ENCODE measurements at places on chromosomes 16 and 17. TPM values are rescaled to one million over a fixed set of nuclear protein-coding genes. Genes with fewer than 3 reads are reported as not detected.

DNA sequence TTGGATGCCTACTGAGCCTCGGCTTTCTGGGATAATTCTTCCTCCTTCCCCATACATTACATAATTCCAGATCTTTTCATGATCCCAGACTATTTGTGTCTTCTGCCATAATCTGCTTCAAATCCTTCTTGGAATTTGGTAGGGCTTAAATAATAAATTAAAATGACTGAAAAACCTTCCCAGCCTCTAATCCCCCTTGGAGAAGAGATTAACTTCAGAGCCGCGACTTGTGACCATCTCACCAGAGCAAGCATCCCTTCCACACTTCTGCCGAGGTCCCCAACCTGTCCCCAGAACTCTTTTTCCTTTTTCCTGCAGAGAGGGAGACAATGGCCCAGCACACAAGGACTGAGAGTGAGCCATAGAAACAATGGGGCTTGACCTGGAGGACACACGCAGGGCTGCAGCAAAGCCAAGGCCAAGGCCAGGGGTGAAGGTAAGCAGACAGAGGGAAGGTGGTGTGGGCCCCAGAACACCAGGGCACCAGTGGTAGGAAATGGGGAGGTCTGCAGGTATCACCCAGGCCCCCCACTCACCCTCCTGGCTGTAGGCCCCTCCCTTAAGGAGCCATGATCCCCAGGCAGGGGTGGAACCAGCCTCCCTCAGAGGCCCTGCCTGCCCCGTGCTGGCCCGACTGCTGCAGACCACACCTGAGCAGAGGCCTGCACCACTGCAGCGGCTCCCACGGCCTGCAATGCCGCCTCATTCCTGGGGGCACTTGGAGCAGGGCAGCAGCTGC lies 9.6 kb upstream of the BCAR1 start:
- no peaks in the 10 kb centered on the region for H3K27me3 ChIP-seq
- H3K4me1 ChIP-seq: peaks cover 8% of the 10 kb centered on the region
- no peak for DNase-seq
- H3K36me3 ChIP-seq: no peaks in the 10 kb centered on the region
- H3K27ac ChIP-seq: no peak overlapping the region
- H3K4me3 ChIP-seq: no peak overlapping the region

- no peak overlapping the region for H3K4me3 ChIP-seq
- H3K27ac ChIP-seq: no peak overlapping the region
- DNase-seq: no peak
- no peaks in the 10 kb centered on the region for H3K27me3 ChIP-seq
- no peaks in the 10 kb centered on the region for H3K36me3 ChIP-seq
Measured at GRCh38 chr17:78343543-78344201, 16.2 kb downstream of the SOCS3 start.

DNA sequence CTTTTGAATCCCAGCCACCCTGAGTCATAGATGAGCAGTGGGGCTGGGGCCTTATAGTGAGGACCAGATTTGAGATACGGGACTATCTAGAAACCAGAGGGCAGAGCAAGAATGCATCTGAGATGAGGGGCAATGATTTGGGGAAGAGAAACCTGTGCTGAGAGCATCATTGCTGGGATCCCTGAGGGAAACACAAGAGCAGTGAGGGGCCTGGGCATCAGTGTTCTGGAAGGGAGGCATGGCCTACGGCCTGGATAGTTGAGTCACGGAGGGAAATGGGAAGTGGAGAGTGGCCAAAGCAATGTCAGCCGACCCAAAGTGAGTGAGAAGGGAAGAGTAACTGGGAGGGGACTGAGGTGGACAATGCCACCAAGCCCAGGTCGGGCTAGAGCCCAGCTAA lies 5.2 kb downstream of the CAMTA2 start:
- peaks cover 11% of the 10 kb centered on the region for H3K4me1 ChIP-seq
- no peak for DNase-seq
- H3K36me3 ChIP-seq: peaks cover 59% of the 10 kb centered on the region
- no peaks in the 10 kb centered on the region for H3K27me3 ChIP-seq

- H3K36me3 ChIP-seq: no peaks in the 10 kb centered on the region
- no peak overlapping the region for H3K27ac ChIP-seq
- H3K4me3 ChIP-seq: no peak overlapping the region
- peaks cover 3% of the 10 kb centered on the region for H3K27me3 ChIP-seq
- no peaks in the 10 kb centered on the region for H3K4me1 ChIP-seq
Measured at GRCh38 chr17:6325741-6326140, 109.2 kb downstream of the AIPL1 start.

DNA sequence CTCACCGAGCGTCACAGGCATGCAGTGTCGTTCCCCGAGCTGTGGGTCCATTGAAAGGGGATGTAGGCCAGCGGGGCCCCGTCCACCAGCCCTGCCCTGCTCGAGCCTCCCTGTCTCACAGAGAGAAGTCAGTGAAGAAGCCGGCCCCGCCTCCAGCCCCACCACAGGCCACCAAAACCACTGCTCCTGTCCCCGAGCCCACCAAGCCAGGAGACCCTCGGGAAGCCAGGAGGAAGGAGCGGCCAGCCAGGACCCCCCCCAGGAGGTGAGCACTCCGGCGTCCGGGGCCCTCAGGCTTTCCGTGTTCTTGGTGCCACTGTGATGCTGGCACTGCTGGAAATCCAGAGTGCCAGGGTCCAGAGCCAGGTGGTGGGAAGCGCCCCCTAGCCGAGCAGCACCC lies 13.9 kb upstream of the IL17C start:
- peaks cover 89% of the 10 kb centered on the region for H3K36me3 ChIP-seq
- peaks cover 10% of the 10 kb centered on the region for H3K4me1 ChIP-seq
- no peak overlapping the region for H3K27ac ChIP-seq
- no peak overlapping the region for H3K4me3 ChIP-seq

DNA sequence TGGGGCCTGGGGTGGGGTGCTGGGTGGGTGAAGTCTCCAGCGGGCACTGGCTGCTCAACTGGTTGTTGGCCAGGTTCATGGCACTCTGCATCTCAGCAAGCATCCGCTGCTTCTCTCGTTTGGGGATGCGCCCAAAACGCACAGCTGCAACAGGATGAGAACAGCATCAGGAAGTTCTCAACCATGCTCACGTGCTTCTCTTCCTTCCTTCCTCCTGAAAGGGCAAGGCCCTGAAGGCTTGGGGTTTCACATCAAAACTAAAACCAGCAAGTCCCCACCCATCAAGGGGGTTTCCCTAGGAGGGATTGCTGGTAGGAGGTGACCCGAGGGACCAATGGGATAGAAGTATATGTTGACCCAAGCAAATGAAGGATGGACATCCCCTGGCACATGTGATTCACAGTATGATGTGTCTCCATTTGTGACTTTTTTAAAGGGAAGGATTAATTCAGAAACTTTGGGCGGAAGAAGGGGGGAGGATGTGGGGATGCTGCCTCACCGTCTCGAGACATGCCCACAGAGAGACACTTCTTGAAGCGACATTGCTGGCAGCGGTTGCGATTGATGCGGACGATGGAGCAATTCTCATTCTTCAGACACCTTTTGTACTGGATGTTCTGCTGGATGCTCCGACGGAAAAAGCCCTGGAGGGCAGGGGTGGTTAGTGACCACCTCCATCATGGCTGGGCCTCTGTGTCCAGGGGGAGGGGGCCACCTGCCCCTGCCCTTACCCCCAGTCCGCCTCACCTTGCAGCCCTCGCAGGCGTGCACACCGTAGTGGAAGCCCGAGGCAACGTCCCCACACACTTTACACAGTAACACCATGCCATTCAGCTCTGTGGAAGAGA lies 4.2 kb downstream of the NR1D1 start:
- H3K27ac ChIP-seq: no peak overlapping the region
- peaks cover 67% of the 10 kb centered on the region for H3K36me3 ChIP-seq
- H3K27me3 ChIP-seq: no peaks in the 10 kb centered on the region
- DNase-seq: no peak
- H3K4me1 ChIP-seq: peaks cover 29% of the 10 kb centered on the region
- H3K4me3 ChIP-seq: no peak overlapping the region

DNA sequence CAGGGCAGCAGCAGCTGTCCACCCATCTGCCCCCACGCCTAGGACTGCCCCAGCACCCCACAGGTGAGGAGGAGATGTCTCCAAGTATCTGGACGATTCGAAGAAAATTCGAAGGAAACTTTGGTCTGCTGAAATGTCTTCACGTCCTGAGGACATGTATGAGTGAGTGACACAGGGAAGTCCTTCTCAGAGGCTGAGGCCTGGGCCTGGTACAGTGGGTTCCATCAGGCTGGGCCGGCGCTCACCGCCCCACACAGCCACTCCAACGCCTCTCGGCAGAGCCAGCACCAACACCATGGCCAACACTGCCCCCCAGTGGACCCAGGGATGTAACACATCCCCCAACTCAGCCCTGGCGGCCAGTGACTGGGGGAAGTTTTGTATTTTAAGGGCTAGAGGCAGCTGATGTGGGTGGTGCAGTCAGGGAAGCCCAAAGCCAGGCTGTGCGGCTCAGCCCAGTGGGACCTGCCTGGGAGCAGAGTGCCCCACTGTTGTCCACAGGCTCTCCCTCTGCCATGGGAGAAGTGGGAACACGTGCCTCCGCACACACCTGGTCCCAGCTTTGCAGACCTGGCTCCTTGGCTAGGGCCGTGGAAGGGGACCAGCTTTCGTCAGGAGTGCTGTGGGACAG lies 55.8 kb upstream of the FASN start:
- no peak overlapping the region for H3K27ac ChIP-seq
- DNase-seq: peak; percentile 88
- peaks cover under 1% of the 10 kb centered on the region for H3K36me3 ChIP-seq
- no peaks in the 10 kb centered on the region for H3K27me3 ChIP-seq

DNA sequence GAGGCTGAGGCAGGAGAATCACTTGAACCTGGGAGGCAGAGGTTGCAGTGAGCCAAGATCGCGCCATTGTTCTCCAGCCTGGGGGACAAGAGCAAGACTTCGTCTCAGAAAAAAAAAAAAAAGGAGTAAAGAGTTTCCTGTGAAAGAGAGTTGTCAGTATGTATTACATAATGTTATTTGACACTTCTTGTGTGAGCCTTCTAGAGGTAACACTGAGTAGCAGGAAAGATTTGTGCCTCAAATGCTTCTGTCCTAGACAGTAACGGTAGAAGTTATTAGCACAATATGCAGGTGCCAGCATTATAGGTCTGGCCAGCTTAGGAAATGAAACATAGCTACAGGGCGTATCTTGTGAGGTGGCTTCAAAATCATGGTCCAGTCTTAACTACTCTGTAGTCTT lies 6.2 kb downstream of the RPS6KB1 start:
- peaks cover 9% of the 10 kb centered on the region for H3K4me1 ChIP-seq
- DNase-seq: no peak
- H3K4me3 ChIP-seq: no peak overlapping the region
- peak overlapping the region; percentile 63 for H3K27ac ChIP-seq
- peaks cover 30% of the 10 kb centered on the region for H3K36me3 ChIP-seq

GRCh38 chr16:55012362-55012761 lies 81.7 kb downstream of the IRX5 start:
- H3K36me3 ChIP-seq: no peaks in the 10 kb centered on the region
- H3K4me3 ChIP-seq: no peak overlapping the region
- no peaks in the 10 kb centered on the region for H3K4me1 ChIP-seq

GRCh38 chr16:27195941-27196595 lies 7.3 kb upstream of the KDM8 start:
- no peaks in the 10 kb centered on the region for H3K36me3 ChIP-seq
- no peaks in the 10 kb centered on the region for H3K27me3 ChIP-seq
- H3K4me1 ChIP-seq: peaks cover 20% of the 10 kb centered on the region
- no peak overlapping the region for H3K27ac ChIP-seq
- DNase-seq: no peak

GRCh38 chr16:28821874-28822519 lies 802 bp upstream of the ATXN2L start:
- peak; percentile 66 for DNase-seq
- no peaks in the 10 kb centered on the region for H3K27me3 ChIP-seq
- peaks cover 38% of the 10 kb centered on the region for H3K36me3 ChIP-seq
- H3K27ac ChIP-seq: peak overlapping the region; percentile 99
- peaks cover 24% of the 10 kb centered on the region for H3K4me1 ChIP-seq
- peak overlapping the region; percentile 99 for H3K4me3 ChIP-seq

- no peak overlapping the region for H3K27ac ChIP-seq
- peaks cover 12% of the 10 kb centered on the region for H3K4me1 ChIP-seq
- H3K27me3 ChIP-seq: peaks cover 17% of the 10 kb centered on the region
- no peaks in the 10 kb centered on the region for H3K36me3 ChIP-seq
- H3K4me3 ChIP-seq: no peak overlapping the region
Measured at GRCh38 chr17:79609673-79610645, 892 bp downstream of the RBFOX3 start.

DNA sequence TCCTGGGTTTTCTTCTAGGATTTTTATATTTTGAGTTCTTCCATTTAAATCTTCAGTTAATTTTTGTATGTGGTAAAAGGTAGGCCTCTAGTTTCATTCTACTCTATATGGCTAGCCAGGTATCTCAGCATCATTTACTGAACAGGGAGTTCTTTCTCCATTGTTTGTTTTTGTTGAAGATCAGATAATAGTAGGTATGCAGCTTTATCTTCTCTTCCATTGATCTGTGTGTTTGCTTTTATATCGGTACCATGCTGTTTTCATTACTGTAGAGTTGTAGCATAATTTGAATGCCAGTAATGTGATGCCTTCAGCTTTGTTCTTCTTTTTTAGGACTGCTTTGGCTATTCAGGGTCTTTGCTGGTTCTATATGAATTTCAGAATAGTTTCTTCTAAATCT lies 77.3 kb downstream of the USP22 start:
- no peak for DNase-seq
- no peaks in the 10 kb centered on the region for H3K4me1 ChIP-seq
- no peak overlapping the region for H3K4me3 ChIP-seq
- peaks cover 7% of the 10 kb centered on the region for H3K36me3 ChIP-seq
- H3K27me3 ChIP-seq: no peaks in the 10 kb centered on the region

GRCh38 chr17:34339138-34339770 lies 17.0 kb upstream of the CCL13 start:
- H3K4me1 ChIP-seq: no peaks in the 10 kb centered on the region
- H3K27ac ChIP-seq: no peak overlapping the region
- DNase-seq: no peak
- no peaks in the 10 kb centered on the region for H3K27me3 ChIP-seq
- H3K36me3 ChIP-seq: no peaks in the 10 kb centered on the region

Gene MPV17L
- 0.11 TPM for total RNA-seq

Gene SSH2
- 13.6 TPM for total RNA-seq

Gene CRLF3
- total RNA-seq: 33.5 TPM

Gene WFDC1
- total RNA-seq: not detected

Gene KRTAP1-1
- total RNA-seq: not detected
